Hepatocyte (in vitro differentiated cells): ENCODE measurements at places on chromosomes 1 and 21.

DNA sequence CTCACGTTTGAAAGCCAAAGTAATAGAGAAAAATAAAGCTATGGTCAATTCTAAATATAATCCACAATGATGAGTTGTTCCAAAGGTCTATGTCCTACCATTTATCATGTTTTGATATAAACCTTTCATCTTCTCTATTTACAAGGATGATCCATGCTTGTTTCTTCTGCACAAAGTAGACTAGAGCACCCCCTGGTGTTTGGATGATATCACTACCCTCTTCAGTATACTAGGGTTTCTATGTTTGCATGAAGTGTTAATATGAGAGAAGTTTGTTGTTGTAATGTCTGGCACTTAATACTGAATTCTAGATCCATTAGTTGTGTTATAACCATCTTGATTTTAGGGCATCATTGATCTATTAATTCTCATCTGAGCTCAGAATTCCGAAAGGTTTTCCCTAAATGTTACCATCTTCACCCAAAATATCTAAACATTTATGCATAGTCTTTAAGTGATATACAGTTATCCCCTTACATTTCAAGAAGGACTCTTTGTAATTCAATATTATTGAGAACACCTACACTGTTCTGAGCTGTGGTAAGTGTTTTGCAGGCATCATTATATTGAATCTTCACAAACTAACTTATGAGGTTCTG, 21.1 kb downstream of the CLDN8 start:
- peak; percentile 67 for DNase-seq

- no peak for DNase-seq
Observed at GRCh38 chr1:110059133-110059863, 11.2 kb downstream of the ALX3 start.

- no peak for DNase-seq
Observed at GRCh38 chr21:44390886-44391285, 37.5 kb downstream of the TRPM2 start.

- DNase-seq = no peak
Observed at GRCh38 chr21:29074783-29075182, 1.3 kb upstream of the CCT8 start.

DNA sequence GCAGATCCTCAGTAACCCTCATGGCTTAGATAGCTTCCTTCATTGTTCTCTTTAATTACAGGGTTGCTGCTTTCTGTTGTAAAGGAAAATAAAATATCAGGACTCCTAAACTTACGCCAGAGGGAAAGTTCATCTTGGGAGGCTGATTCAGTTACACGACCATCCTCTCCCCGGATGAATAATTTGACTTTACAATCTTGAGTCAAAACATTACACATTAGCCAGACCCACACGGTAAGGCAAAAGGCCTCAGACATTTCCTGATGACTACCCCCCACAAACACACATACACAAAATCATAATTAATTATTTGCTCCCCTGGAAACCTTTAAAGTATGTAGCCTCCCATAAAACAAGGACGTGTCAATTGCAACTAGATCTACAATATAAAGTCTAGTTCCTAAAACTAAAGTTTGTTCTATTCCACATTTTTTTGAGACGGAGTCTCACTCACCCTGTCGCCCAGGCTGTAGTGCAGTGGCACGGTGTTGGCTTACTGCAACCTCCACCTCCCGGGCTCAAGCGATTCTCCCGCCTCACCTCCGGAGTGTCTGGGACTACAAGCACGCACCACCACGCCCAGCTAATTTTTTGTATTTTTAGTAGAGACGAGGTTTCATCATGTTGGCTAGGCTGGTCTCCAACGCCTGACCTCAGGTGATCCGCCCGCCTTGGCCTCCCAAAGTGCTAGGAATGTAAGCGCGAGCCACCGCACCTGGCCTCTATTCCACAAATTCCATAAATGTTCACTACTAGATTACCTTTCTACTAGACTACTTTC, 830 bp upstream of the PRDX1 start:
- no peak for DNase-seq

GRCh38 chr1:227343727-227344551, 25.6 kb upstream of the CDC42BPA start:
- peak; percentile 32 for DNase-seq

DNA sequence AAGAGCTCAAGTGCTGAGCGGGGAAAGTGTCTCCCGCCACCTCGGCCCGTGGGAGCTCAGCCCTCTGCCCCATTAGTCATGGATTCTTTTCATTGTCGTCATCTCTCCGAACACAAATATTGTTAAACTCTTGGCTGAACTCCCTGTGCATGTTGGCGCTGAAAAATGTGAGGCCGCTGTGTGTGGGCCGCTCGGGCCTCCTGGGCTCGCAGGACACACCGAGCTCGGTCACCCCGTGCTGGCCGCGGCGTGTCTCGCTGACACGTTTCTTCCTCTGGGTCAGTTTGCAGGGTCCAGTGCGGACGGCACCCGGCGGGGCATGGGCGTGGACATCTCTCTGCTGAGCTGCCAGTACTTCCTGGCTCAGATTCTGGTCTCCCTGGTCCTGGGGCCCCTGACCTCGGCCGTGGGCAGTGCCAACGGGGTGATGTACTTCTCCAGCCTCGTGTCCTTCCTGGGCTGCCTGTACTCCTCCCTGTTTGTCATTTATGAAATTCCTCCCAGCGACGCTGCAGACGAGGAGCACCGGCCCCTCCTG, 25.6 kb downstream of the SLC45A1 start:
- peak; percentile 44 for DNase-seq

- no peak for DNase-seq
Observed at GRCh38 chr1:29162476-29163138, 19.1 kb downstream of the SRSF4 start.

- no peak for DNase-seq
Observed at GRCh38 chr1:24803220-24803619, 58.0 kb downstream of the CLIC4 start.

DNA sequence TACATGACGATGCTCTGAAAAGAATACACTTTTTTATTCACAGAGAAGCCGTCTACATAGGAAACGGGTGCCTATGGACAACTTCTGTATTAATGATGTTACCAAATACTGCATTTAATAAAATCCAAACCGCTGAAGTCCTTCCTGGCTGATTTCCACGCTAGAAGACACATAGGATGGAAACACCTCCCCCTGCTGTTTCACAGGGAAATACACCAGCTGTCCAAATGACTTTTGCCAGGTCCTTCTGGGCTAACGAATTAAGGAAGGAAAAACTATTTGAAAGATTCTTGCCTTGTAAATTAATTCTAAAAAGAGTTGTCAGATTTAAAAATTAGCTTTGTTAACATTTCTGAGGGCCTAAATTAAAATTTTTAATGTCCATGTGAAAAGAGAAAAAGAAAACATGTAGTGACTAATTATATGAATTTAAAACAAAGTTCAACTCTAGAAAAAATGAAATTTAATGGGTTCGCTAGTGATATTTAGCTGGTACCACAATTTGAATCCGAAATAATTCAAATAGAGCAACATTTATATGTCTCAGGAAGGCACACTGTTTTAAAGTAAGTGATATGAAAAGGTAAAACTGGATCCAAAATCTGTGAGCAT, 146.0 kb downstream of the RERE start:
- peak; percentile 81 for DNase-seq

DNA sequence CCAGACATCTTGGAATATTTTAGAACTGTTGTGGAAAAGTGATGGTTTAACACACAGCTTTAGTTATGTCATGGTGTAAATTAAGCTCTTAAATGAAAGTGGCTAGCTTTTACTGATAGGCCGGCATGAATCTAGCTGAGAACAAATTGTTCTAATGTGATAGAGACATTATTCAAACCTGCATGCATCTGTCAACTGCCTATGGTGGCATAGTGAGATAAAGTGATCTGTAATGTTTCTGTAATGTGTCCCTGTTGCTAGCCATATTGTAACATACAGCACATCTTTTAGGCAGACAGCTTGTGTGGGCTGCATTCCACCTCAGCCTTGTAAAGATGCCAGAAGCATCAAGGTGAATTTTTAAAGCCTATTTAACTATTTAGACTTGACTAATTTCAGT, 16.0 kb downstream of the LRIG2 start:
- no peak for DNase-seq
